Neural crest cell (in vitro differentiated cells): ENCODE measurements at places on chromosomes 4 and X. TPM values are rescaled to one million over a fixed set of nuclear protein-coding genes. Genes with fewer than 3 reads are reported as not detected.

DNA sequence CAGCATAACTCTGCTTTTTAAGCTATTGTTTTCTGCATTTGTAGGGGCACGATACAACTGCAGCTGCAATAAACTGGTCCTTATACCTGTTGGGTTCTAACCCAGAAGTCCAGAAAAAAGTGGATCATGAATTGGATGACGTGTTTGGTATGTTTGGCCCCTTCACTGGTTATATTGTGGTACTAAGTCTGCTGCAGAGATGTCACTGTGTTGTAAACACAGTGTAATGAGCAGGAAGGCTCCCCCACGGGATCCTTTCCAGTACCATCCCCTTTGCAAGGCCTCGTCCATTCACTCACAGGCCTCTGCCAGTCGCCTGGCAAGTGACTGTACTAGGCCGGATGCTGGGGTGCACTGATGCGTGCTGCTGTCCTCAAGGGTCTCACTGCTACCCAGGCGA, 13.8 kb downstream of the CYP4V2 start:
- DNase-seq: no peak

DNA sequence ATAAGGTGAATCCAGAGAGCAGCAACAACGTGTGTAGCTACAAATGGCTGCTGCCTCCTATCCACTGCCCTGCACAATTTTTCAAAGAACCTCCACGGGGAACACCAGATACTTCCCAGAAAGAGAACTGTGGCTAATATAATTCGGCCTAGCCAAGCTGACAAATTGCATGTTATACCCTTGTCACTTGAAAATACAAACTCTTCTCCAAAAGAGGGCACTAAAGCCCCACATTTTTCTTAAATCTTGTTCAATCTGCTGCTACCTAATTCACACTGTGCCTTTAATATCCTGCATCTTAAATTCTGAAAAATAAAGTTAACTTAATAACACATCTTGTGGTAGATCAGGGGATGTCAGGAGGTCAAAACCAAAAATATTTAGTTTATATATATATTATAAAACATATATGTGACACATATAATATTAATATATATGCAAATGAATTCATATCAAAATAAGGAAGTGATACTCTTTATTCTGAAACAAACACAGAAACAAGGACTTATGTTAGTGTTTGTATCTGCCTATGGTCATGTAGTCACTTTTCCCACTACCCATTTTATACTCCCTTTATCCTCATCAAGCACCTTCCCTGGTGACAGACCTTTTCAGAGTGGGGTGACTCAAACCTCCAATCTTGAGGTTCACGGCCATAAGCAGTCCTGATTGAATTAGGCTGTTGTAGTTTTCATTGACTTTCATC, 24.1 kb downstream of the CT45A1 start:
- no peak for DNase-seq

GPRASP3 gene
- total RNA-seq: 17.1 and 21.4 TPM in 2 replicates

TMLHE gene
- 17.2 and 17.7 TPM in 2 replicates for total RNA-seq
